Pulmonary artery endothelial cell (primary cell): ENCODE measurements at places on chromosomes 12 and 14.

GRCh38 chr14:75232597-75232996, 46.0 kb upstream of the FOS start:
- no peak for DNase-seq

- DNase-seq = no peak
Observed at GRCh38 chr12:51749206-51749985, 99.1 kb downstream of the FIGNL2 start.

DNA sequence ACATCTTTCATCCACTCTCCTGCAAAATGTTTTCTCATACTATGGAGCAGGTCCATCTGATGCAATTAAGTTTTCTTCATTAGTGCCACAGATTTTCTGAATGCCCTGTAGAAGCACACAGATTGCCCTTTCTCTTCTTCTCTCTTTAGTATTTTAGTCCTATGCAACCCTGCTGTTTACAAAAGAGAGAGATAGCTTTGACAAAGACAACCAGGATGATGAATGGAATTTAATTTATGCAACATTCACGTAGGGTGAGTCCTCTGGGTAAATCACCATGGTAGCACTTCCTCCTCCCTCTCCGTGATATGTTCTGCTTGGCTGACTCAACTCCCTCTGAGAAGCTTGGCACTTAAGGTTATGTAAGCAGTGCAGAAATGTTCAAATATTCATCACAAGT, 400.9 kb upstream of the PDE3A start:
- peak; percentile 88 for DNase-seq

DNA sequence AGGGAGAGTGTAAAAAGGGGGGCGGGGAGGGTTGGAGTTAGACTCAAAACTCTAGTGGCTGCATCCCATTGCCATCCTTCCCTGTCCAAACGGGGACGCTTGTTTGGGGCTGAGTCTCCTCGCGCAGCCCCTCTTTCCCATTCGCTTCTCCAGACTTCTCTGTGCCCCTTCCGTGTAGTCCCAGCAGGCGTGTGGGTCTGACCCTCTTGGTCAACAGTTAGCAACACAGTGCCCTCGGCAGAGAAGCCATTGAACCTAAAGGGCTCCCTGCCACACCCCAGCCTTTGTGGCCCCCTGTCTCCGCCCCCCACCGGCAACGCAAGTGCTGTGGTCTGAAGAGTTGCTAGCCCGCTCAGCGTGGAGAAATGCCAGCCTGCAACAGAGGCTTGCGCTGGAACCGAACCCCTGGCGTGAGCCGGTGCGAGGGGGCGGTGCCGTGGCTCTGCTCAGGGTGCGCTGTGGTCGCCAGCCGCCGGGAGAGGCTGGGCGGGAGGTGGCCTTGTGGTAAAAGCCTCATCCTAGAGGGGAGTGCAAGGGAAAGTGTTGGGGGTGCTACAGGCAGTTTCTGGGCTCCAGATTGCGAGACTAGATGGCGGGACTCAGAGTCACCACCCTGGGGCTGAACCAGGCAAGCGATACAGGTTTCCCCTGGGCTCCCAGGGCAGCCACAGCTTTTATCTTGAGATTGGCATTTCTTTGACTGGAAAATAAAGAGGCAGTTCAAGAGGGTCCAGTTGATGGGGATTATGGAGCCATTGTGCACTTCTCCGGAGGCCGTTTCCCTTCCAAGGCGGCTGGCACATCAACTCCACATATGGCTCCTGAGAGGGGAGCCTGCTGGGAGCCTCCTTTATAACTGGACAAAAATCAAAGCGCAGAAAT, 2.1 kb downstream of the PLXNC1 start:
- no peak for DNase-seq

- no peak for DNase-seq
Observed at GRCh38 chr12:105590571-105590970, 260.1 kb downstream of the C12orf75 start.

GRCh38 chr12:131536766-131537165, 174.1 kb upstream of the SFSWAP start:
- DNase-seq = no peak

GRCh38 chr12:116060764-116061163, 216.7 kb downstream of the MED13L start:
- DNase-seq = no peak

DNA sequence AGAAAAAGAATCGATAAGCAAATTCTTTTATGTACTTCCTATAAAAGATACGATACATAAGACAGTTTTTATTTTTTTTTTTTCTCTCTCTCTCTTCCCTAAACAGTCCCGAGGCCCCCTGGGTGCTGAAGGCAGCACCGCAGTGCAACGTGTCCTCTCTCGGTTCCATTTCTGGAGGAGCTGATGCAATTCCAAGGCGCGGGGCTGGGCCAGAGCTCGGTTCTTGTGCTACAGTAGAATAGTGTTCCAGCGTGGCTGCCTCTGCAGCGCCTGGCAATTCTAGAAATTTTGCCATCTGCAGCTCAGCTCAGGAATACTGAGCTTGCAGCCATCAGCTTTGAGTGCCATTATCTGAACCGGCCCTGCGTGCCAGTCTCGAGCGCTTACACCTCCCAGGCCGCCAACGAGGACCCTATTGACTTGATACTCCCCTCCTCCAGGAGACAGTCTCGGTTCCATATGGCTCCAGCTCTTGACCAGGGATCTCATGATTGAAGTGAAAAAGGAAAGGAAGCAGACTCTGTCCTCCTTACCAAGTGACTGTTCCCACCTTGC, 630 bp downstream of the ALDH1L2 start:
- DNase-seq = no peak

- no peak for DNase-seq
Observed at GRCh38 chr14:89190765-89191513, 226.1 kb downstream of the FOXN3 start.

GRCh38 chr14:68982581-68982980, 3.5 kb upstream of the ACTN1 start:
- no peak for DNase-seq

DNA sequence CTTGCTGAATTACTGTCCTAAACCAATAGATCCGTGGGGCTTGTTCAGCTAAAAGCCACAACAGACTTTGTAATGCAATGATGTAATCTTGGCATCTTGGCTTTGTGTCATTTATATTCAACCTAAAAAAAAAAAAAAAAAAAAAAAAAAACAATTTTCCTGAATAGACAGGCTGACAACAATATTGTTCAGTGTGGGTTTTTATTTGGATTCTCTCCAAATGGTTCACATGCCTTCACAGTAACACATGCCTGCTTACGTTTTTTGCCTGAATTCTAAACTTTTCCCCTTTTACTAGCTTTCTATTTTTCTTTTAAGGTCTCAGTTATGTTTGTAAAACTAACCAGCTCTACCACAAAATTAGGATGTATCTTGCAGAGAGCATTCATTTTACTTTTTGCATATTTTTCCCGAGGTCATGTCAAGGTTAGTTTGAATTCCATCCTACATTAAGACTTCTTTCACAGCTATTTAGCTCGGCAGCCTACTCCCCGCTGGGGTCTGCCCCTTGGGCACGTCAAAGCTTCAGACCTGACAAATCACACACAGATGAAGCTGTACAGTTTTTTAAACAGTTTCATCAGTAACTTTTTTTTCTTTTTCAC, 213.7 kb upstream of the NPAS3 start:
- no peak for DNase-seq

DNA sequence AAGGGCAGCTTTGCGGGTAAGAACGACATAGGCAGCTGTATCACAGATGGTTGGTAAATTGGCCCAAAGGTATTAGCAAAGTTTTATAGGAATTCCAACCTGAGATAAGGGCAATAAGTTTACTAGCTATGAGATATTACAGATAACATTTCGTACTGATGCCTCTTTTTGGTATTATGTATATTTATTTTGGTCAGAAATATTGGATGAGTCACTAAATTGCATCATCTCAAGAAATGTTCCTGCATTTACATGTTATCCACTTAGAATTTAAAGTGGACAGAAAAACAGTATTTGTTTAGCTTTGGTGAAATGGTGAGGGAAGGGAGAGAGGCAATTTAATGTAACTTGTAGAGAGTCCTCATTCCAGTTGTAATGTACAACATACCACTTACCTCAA, 65.1 kb upstream of the PZP start:
- DNase-seq = no peak

DNA sequence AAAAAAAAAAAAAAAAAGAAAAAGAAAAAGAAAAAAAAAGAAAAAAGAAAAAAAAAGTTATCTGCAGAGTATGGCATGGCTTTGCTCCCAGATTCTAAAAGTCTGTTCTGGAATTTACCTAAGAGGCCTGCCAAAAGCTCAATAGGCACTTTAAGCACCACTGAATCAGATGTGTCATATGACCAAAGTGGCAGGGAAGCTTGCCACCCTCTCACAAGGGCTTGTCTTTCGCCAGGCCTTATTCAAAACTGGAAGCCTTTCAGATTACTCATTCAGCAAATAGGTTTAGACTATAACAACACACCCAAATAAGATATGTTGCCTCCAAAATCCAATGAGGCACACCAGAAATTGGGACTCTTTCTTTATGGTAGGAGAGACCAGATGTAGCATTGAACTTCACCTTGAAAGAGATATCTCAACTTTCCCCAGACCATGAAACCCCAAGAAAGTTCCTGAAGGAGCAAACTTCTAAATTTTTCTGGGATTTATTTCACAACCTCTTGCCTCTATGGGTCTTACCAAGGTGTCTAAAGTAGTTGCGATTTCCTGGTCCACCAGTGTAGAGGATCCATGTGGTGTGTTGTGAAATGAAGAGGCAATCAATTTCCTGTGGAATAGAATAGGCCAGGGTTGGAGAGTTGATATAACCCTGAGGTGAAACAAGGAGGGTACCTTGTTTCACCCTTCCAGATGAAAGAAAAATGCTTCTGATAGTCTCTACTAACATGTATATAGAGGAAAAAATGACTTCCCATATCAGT, 218.8 kb downstream of the DAD1 start:
- no peak for DNase-seq

- no peak for DNase-seq
Observed at GRCh38 chr14:43165651-43166050, 1341.4 kb downstream of the FSCB start.

- DNase-seq = no peak
Observed at GRCh38 chr14:100773331-100774163, 46.9 kb downstream of the DLK1 start.

- DNase-seq = no peak
Observed at GRCh38 chr12:75289753-75290152, 40.4 kb downstream of the CAPS2 start.

GRCh38 chr14:94054936-94055335, 26.1 kb downstream of the DDX24 start:
- DNase-seq = no peak

DNA sequence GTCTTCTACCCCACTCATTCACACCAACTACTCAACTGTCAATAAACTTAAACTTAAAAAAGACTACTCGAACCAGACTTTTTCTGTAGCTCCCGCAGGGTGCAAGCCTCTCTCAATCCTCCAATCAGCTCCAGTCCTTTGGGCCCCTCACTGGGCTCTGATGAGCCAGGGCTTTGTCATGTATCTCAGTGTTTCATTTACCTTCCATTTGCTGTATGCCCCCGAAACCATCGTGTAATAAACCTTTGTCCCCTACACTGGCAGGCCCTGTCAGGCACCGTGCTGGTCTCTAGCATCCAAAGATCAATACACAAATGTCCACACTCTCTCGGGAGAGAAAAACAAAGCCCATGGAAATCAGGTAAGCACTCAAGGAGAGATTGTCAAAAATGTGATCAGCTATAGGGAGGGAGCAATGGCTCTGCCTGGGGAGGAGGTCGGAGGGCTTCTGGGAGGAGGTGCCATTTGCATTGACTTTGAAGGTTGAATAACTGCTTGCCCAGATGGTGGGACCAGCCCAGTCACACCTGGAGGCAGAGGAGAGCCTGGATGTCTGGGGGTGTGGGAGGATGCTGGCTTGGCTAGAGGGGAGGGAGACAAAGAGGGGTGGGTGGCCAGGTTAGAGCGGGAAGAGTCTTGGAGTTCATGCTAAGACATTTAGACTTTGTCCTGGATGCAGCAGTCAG, 42.1 kb upstream of the DICER1 start:
- DNase-seq = no peak

DNA sequence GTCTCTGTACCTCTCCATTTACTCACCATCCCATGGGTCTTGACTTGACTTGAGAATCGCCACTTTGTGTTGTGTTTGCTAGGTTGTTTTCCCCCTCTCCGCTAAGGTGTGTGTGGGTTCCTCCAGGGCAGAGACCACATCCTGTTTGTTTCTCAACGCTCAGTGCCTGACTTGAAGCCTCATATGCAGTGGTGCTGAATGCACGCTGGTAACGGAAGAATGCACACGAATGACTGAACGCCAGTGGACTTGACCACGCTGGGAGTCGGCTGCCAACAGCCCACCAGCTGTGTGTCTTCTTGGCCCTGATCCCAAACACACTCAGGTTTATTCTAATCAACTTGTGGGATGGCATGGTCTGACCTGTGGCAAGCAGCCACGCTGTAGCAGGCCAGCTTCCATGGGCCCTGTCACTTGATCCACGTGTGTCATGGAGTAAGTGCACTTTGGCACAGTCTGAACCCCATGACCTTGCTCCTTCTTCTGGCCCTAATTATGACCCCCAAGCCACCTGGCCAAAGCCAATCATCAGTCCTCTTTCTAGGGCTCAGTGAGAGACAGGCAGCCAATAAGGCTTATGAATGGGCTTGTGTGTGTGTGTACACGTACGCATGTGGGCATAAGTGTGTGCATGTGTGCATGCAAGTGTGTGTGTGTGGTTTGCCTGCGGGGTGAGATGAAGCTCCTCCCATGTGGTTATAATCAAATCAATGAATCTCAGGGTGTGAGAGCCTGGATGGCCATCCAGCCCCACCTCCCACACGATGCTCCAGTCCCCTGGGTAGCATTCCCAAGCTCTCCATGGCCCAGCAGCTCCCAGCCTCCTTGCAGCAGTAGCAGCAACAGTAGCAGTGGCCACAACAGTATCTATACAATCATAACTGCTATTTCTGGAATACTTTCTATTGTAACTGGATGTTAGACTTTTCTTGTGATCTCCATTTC, 6.4 kb upstream of the TC2N start:
- DNase-seq = no peak

DNA sequence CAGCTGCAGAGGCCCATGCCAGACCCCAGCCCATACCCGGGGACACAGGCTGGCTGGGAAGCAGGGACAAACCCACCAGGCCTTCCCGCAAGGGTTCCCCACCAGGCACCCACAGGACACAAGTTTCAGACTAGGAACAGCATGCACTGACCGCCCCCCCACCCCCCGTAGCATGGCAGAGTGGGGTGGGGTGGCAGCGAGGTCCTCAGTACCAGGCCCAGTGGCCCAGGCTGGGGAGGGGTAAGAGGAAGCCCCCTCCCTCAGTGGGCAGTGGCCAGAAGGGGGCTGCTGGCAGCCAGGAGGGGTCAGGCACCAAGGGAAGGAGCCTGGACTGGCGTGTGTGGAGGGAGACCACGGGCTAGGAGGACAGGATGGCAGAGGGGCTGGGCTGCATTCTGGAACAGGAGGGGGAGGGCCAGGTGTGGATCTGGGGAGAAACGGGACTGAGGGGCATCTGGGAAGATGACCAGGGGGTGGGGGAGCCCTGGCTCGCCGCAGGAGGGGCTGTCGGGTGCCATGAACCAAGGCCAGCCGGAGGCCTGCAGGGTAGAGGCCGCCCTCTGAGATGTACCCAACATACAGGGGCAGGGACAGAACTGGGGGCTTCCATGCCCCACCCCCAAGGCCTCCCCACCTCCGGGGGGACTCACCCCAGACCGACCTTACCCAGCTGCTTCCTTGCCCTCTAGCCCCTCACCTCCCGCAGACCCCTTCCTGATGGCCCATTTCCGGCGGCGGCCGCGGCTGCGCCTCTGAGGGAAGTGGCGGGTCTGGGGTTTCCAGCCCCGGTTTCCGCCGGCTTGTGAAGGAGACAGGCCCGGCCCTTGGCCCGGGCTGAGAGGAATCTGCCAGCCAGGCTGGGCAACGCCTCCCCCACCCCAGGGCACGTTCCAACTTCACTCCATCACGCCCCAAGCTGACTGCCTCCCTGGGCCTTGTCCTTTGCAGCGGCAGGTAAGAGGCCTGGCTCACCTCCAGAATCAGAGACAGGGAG, 5.6 kb upstream of the JAG2 start:
- DNase-seq = no peak
